ENCODE measurements at places on chromosomes 16 and 17.

DNA sequence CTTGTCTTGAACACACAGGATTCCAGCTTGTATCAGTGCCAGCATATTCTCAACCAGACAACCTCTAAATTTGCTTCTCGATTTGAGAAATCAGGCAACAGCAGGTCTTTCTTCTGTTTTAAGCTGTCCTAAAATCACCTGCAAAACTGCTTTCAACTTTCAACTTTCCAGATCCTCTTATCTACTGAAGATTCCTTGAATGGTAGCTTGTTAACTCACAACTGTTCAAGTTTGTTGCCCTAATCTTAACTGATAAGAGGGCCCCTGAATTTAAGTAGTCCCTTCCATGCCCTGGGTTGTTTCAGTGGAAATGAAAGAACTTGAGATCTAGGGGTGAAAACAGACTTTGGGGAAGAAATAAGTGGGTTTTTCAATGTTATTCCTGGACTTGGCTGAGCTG, 57.2 kb downstream of the CHD9 start:
- H3K4me1 ChIP-seq, result peaks cover 11% of the 10 kb centered on the region
- DNase-seq, result no peak
- no peaks in the 10 kb centered on the region for H3K27me3 ChIP-seq
- H3K27ac ChIP-seq, result no peak overlapping the region
- no peaks in the 10 kb centered on the region for H3K36me3 ChIP-seq

- no peak overlapping the region for H3K27ac ChIP-seq
- H3K36me3 ChIP-seq, result no peaks in the 10 kb centered on the region
- no peak for DNase-seq
- H3K4me1 ChIP-seq, result peaks cover 6% of the 10 kb centered on the region
- no peaks in the 10 kb centered on the region for H3K27me3 ChIP-seq
Measured at GRCh38 chr16:57042157-57043111, 49.9 kb upstream of the CPNE2 start.

DNA sequence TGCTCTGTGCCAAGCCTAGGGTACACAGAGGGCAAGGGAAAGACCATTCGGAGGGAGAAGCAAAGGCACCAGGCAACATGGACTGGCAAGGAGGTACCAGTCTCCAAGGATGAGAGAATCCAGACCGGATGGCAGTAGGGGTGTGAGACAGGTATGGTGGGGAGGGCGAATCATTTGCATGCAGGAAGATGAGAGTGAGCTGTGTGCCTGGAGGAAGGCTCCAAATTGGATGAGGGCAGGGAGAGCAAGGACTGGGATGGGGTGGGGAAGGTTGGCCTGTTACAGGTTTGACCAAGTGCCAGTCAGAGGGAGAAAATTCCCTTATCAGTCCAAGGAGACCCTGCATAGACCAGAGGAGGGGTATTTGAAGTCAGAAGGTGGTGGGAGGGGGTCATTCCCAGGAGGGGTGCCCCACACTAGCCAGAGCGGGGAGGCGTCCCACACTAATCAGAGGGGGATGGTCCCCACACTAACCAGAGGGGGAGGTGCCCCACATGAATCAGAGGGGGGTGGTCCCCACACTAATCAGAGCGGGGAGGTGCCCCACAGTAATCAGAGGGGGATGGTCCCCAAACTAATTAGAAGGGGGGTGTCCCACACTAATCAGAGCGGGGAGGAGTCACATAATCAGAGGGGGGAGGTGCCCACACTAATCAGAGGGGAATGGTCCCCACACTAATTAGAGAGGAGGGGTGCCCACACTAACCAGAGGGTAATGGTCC, 737 bp downstream of the CANT1 start:
- peaks cover 49% of the 10 kb centered on the region for H3K4me1 ChIP-seq
- peak overlapping the region; percentile 70 for H3K4me3 ChIP-seq
- H3K27ac ChIP-seq, result peak overlapping the region; percentile 88
- no peak for DNase-seq
- no peaks in the 10 kb centered on the region for H3K27me3 ChIP-seq

DNA sequence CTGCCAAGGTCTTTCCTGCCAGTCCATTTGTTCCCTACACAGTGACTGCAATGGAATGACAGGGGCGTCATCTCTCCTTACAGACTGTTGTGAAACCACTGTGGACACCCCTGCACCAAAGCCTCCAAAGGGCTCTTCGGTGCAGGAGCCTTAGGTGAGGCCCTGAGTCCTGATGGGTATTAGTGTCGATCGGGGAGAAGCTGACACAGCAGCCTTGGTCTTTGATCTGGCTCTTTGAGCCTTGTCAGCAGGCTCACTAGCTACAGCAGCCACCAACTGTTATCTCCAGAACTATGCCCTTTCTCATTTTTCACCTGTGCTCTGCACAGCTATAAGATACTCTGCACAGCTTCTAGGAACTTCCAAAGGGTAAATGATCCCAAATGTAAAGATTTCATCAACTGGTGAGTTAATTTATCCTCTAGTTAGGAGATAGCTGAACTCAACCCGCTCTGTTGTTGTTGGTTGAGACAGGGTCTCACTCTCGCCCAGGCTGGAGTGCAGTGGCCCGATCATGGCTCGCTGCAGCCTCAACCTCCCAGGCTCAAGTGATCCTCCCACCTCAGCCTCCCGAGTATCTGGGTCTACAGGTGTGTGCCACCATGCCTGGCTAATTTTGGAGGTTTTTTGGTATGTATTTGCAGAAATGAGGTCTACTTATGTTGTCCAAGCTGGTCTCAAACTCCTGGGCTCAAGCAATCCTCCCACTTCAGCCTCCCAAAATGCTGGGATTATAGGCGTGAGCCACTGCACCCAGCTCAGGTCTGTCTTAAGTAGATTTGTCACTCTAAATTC, 19.7 kb downstream of the G6PC1 start:
- H3K27me3 ChIP-seq, result no peaks in the 10 kb centered on the region
- no peak for DNase-seq
- H3K4me1 ChIP-seq, result peaks cover 46% of the 10 kb centered on the region
- peak overlapping the region; percentile 68 for H3K27ac ChIP-seq
- no peak overlapping the region for H3K4me3 ChIP-seq

- no peaks in the 10 kb centered on the region for H3K27me3 ChIP-seq
- no peak overlapping the region for H3K4me3 ChIP-seq
- peaks cover 17% of the 10 kb centered on the region for H3K4me1 ChIP-seq
- no peaks in the 10 kb centered on the region for H3K36me3 ChIP-seq
- H3K27ac ChIP-seq, result peak overlapping the region; percentile 1
Measured at GRCh38 chr16:66326991-66327513, 39.4 kb upstream of the CDH5 start.

DNA sequence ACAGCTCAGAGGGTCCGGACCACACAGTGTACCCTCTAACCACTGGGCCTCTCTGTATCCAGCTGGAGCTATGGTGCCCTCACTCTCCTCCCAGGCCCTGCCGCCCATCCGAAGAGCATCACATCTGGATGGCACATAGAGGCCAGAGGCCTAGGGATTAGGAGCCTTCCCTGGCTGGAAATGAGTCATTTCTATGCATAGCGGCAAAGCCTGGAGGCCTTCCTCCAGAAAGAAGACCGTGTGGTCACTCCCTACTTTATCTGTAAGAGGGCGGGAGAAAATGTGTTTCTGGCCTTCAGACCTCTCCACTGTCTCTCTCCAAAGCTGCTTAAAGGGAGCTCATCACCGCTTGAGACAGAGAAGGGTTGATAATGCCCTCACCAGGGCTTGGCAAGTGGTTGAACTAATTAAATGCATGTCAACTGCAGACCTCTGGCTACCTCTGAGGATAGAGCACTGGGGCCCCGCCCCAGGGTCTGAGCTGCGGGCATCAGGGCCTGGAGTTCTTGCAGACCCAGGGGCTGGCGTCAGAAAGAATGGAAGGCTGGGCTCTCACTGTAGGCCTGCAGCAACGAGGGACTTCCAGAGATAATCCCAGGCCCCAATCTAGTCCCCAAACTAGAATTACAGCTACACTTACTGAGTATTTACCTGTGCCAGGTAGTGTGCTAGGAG, 122.2 kb downstream of the IRX5 start:
- no peak overlapping the region for H3K27ac ChIP-seq
- H3K4me3 ChIP-seq, result no peak overlapping the region
- no peaks in the 10 kb centered on the region for H3K27me3 ChIP-seq
- DNase-seq, result no peak
- H3K4me1 ChIP-seq, result peaks cover 7% of the 10 kb centered on the region

- no peak overlapping the region for H3K27ac ChIP-seq
- H3K4me1 ChIP-seq, result peaks cover 11% of the 10 kb centered on the region
- no peaks in the 10 kb centered on the region for H3K27me3 ChIP-seq
- H3K36me3 ChIP-seq, result no peaks in the 10 kb centered on the region
Measured at GRCh38 chr16:24635900-24636610, 93.4 kb upstream of the TNRC6A start.

Measured in body of pancreas (tissue), 4 donors.